ELF-1 (cell line): ENCODE measurements at places on chromosomes 2 and 18.
A peak's percentile ranks its signal among the peaks of the same experiment; 100 is the strongest.

- no peak for DNase-seq
Observed at GRCh38 chr2:48961009-48961408, 193.3 kb downstream of the FSHR start.

GRCh38 chr2:39778775-39779340, at the start of gene THUMPD2:
Gene THUMPD2, minus strand, starts transcription at chr2:39779258. Its CDS starts 19 bp downstream, at chr2:39779239.
- peak; percentile 83 for DNase-seq

DNA sequence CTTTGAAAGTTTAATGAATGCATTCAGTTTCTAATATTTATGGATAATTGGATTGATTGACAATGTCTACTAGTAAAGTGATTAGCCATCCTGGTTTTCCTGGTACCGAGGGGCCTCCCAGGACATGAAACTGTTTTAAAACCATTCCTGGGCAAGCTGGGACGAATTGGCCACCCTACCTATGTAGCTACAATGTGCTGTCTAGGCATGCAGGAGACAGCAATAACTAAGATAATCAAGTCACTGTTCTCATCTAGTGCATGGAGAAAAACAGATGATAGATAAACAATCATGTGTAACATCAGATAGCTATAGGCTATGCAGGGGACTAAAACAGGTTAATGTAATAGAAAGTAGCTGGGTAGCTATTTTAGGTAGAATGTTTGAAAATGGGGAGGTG, 67.1 kb downstream of the PMAIP1 start:
- no peak for DNase-seq

- peak; percentile 70 for DNase-seq
Observed at GRCh38 chr18:36296650-36297416, 680 bp upstream of the FHOD3 start.

DNA sequence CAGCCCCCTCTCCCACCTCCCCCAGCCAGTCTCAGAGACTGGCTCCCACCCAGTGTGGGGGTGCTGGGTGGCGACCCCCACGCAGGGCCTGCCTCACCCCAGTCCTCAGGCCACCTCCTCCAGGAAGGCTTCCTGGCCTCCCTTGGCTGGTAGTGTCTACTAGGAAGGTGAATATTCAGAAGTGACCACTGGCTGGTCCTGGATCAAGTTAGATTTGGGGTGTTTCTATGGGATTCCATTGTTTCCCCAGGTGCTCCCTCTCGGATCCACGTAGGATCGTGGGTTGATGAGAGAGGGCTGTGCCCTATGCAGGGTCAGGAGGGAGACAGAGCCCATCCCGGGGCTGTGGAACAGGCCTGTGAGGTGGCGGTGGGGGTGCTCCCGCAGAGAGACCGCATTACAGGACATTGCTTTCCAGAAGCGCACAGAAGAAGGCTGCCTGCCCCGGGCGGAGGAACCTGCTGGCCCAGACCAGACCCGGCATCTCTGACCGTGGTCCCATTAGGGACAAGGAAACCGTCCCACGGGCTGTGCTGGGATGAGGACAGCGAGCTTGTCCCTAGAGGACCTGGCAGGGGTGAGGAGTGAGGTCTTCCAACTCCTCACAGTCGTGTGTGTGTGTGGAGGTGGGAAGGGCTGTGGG, 3.3 kb downstream of the PDCD1 start:
- DNase-seq = no peak
